SIG-M5 (cell line): ENCODE measurements at places on chromosomes 6 and 20.

DNA sequence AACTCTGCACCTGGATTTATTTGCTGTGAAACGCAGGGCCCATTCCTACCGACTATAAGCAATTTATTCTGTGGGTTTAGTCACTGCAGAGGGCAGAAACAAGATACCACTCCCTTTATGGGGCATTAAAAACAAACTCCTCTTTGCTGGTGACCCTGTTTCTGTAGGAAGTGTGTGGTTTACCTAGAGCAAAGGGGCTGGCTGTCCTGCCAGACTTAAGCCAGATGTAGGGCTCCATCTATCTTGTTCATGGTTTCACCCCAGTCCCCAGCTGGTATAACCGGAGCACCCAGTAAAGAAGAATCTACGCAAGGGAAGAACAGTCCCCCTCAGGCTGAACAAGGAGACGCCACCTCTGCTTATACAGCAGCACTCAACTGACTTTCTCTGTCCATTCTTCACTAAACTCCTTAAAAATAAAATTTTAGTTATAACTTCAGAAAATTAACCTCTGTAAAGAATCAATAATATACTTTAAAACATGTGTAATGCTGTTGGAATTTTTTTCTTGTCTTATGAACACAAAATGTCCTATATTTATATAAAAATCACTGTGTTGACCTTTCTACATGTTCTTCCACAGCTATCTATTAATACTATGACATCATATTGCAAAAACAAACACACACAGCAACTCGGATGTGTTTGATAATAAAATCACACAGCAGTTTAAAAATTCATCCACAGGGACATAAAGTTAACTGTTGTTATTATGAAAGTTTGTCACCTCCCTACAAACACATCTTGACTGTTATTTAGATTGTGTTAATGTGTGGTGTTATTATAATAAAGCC lies 126.1 kb upstream of the RPS6KA2 start:
- no peak for DNase-seq

- DNase-seq: no peak
Observed at GRCh38 chr6:128161263-128161662, 260.4 kb upstream of the THEMIS start.

DNA sequence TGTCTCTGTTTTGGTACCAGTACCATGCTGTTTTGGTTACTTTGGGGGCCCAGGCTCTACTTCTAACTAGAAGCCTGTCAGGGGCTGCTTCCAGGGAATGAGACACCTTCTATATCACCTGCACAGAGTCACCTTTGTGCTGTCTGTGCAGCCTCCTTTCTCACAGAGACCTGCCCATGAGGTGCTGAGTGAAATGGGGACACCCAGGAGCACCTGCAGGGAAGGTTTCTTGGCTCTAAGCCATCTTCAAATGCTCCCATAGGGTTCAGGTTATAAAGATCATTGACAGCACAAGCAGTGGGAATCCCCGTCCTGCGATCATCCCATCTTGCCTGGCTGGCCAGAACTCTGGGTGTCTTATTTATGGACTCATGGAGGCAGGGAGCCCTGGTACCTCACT lies 19.1 kb downstream of the GABRR2 start:
- no peak for DNase-seq

DNA sequence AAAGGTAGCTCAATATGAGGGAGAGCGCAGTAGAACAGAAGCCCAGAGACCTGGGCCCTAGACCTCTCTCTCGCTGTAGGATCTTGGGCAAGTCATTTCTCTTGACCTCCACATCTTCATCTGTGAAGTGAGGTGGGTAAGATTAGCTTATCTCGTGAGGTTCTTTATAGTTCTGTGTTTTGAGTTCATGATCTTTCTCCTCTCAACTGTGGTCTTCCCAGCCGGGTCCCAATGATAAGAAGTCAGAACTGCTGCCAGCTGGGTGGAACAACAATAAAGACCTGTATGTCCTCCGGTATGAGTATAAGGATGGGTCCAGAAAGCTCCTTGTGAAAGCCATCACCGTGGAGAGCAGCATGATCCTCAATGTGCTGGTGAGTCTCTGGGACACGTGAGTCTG lies 6.9 kb downstream of the PSMF1 start:
- no peak for DNase-seq

DNA sequence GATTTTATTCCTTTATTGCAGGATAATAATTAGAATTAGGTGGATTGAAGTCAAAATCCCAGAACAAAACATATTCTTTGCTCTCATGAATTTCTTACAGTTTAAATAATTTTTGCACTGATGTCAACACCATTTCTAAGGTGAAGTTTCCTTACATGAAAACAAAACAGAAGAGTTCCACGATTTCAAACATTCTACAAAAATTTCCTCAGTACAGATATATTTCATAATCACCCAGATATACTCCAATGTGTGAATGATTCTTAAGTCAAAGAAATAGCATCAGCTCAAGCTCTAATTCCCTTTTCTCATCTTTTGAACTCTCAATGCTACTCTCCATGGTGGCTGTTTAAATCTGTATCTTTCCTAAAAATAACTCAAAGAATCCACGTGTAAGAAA lies 39.5 kb upstream of the THBS2 start:
- DNase-seq: no peak

DNA sequence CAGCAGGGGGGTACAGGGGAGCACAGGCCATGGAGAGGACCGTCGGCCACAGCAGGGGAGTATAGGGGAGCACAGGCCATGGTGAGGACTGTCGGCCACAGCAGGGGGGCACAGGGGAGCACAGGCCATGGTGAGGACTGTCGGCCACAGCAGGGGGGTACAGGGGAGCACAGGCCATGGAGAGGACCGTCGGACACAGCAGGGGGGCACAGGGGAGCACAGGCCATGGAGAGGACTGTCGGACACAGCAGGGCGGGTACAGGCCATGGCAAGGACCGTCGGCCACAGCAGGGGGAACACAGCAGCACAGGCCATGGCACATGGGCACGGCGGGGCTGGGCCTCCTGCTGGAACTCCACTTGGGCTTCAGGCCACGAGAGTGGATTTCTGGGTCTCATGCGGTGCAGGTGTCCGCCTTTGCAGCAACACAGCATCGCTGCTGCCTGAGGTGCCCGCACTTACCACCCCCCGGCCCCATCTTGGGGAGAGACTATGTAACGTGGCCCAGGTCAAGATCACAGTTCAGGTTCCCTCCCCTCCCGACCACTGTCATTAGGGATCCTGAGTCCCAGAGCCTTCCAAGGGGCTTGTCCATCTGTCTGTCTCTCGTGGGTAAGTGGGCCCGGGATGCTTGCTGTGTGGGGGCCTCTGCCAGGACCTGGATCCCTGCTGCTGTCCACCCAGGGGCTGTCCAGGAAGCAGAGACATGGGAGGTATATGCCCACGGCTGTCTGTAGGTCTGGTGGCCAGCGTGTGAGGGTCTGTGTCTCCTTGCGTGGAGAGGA lies 2.5 kb downstream of the NPBWR2 start:
- DNase-seq: no peak

DNA sequence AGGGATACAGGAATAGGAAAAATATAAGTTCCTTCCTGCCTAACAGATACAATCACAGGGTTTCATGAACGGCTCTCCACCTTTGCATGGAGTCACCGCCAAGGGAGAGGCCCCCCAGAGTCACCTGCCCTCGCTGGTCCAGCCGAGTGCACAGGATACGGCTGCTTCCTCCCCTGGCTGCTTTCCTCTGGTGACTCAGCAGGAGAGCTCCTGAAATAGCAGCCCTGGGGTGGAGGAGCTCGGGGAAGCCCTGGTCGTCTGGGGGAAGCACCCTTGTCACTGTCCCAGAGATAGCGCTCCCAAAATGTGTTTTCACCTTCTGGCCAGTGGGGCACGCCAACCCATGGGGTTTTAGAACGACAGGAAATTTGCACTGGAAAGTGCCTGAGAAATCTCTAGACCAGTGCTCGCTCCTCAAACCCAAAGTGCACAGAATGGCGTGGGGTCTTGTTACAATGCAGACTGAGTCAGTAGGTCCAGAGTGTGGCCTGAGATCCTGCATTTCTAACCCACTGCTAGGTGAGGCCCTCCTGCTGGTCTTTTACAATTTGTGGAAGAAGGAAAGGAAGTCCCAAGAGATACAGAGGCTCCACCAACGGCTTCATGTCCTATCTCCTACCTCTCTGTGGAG lies 35.9 kb upstream of the FAM50B start:
- DNase-seq: no peak

DNA sequence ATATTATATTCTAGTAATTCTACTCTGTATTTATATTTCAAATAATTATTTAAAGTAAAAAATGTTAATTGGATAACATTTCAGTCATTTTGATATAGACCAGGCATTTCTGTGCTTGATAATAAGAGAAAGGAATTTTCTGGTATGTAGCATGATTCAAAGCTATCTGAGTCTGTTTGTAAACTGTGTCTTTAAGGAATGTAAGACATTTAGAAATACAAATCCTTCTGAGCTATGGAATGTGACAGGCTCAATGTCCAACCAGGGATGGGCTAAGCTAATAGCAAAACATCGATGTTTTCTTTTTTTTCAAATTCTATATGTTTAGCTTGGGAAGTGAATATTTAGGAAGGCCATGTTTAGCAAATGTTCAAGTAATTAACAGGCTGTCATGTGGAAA lies 41.5 kb upstream of the FAM83B start:
- DNase-seq: no peak

DNA sequence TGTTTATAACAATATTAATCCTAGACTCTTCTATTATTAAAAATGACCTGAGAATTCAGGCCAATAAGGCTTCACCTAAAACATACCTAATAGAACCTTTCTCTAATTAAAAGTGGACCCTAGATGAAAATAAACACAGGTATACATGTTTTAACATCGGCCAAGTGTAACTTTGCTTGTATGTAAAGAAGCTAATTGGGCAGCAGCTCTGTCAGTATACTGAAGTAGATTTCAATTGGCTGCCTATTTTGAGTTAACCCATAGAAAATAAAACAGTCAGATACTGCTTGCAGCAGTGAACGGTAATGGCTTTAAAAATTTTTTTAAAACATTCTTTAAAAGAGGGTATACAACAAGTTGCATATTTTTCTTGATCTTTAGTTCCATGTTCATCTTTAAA lies 67.3 kb downstream of the PDSS2 start:
- DNase-seq: no peak

DNA sequence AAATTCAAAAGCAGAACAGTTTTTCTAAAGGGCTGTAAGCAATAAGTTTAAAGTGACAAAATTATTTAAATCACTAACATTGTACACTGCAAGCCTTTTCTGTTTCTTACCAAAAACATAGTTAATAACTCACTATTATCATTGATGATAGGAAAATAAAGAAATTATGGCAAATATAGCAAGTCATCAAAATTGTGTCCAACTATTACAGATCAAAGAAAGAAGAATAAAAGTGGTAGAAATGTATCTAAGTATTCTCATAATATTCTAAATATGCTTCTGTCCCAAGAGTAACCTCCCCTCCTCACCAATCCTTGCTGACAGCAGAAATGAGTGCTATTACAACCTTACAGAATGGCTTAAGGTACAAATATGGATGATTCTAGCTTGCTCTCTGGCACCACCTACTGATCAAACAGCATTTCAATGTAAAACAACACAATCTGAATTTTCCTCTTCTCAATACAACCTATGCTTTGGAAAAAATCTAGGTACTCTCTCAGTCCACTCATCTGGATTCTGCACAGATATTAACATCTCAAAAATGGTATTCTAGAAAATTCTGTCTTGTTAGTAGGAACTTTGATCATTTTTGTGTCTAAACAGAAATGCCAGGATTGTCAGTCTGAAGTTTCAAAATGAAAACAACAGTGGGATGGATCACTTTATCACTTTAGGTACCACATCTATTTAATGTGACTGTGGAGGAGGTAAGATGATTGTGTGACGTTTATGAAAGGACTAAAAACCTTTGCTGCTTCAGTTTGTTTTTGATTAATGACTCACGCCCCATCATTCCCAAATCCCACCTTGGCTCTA lies 40.9 kb downstream of the ZFP64 start:
- DNase-seq: no peak

GRCh38 chr6:30163918-30164654 lies 740 bp downstream of the TRIM15 start:
- DNase-seq: no peak

DNA sequence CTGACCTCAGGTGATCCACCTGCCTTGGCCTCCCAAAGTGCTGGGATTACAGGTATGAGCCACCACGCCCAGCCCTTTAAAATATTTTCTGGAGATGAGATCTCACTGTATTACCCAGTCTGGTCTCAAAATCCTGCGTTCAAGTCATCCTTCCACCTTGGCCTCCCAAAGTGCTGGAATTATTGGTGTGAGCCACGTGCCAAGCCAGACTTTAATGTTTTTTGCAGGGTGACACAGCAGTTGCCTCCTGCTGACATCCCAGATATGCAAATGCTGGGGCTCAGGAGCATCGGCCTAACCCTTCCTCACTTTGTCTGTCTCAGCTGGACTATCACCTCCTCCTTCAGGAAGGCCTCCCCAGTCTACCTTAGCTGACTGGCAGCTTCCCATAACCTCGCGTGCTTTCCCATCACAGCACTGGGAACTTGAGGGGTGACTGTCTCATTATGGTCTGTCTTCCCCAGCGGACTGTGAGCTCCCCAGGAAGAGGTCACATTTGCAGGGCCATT lies 14.3 kb upstream of the ID1 start:
- no peak for DNase-seq

- no peak for DNase-seq
Observed at GRCh38 chr6:52689857-52690256, 18.9 kb downstream of the TMEM14A start.

GRCh38 chr6:83708546-83708969 lies 343 bp downstream of the SNAP91 start:
- no peak for DNase-seq

- DNase-seq: no peak
Observed at GRCh38 chr6:39366931-39367618, 44.6 kb upstream of the KCNK16 start.

GRCh38 chr6:4762294-4762693 lies 13.9 kb upstream of the CDYL start:
- DNase-seq: no peak

DNA sequence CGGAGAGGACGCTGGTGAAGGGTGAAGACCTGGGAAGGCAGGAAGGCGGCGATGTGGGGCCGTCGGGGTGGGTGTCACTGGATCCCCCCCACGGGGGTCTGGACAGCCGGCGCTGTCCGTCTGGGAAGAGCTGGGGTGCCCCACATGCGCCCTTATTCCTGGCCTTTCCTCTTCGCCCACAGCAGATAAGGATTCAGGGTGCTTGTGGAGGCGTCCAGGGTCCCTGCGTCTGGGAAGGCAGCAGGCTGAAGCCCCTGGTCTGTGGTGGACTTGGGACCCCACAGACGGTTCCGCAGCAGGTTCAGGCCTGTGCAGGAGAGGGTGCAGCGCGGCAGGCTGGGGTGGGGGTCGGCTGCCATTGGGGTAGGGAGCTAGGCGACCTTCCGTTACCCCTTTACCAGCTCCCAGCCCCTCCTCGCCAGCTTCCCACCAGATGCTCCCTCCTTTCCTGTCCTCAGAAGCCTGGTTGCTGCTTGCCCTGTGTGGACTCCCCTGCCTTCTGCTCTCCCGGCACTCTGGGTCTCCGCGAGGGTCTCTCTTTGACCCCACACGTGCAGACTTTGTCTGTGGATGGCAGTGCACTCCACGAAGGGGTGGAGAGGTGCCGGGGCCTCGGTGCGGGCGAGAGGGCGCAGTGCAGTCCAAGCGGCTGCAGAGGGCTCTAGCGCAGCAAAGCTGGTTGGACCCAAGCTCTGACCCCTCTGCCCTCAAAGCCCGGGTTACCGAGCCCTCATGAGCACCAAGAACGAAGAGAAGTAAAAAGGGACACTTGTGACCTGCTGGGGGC lies 2.1 kb upstream of the GATA5 start:
- no peak for DNase-seq
